ENCODE measurements at places on chromosomes 5 and 9.

- no peak for DNase-seq
Observed at GRCh38 chr9:85554349-85554748, 187.4 kb downstream of the AGTPBP1 start.

DNA sequence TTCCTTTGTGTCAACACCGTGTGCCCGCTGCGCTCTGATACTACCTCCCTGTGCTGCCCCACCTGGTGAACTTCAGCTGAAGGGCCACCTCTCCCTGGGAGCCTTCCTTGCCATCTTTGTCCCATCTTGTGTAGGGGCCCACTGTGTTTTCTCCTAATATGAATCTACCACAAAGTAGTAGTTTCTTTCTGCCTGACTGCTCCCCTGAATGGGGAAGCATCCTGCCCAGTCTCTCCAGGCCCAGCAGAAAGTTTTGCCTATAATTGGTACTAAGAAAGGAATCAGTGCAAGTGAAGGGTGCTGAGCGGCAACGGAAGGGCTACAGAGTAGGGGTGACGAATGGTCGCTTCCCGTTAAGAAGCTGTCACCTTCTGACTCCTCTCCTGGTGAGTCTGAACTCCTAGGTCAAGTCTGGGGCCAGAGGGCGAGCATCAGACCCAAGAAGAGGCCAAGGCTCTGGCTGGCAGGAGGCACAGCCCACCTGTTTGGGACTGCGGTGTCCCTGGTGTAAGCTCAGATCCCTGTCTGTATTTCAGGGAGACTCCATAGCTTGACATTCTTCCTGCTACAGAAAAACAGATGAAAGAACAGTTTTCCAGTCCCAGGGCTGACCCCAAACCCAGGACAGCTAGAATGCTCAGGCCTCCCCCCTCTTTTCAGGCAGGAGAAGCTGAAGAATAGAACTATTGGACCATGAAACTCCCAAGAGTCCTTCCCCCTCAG, 24.1 kb downstream of the WWC1 start:
- no peak for DNase-seq

- no peak for DNase-seq
Observed at GRCh38 chr5:63727583-63727982, 234.7 kb downstream of the HTR1A start.

- DNase-seq: no peak
Observed at GRCh38 chr9:98262056-98262455, 6.6 kb upstream of the TBC1D2 start.

GRCh38 chr5:41883243-41883642, 13.0 kb upstream of the OXCT1 start:
- no peak for DNase-seq

- DNase-seq: no peak
Observed at GRCh38 chr5:167294882-167295680, 996.4 kb upstream of the WWC1 start.

- DNase-seq: no peak
Observed at GRCh38 chr5:9168791-9169556, 376.9 kb downstream of the SEMA5A start.

- DNase-seq: no peak
Observed at GRCh38 chr9:91158946-91159345, 202.8 kb downstream of the AUH start.

GRCh38 chr5:4189317-4189716, 593.7 kb downstream of the IRX1 start:
- DNase-seq: no peak

GRCh38 chr9:27864644-27865438, 291.6 kb upstream of the C9orf72 start:
- no peak for DNase-seq

GRCh38 chr9:95570150-95570549, 53.4 kb upstream of the PTCH1 start:
- DNase-seq: no peak

DNA sequence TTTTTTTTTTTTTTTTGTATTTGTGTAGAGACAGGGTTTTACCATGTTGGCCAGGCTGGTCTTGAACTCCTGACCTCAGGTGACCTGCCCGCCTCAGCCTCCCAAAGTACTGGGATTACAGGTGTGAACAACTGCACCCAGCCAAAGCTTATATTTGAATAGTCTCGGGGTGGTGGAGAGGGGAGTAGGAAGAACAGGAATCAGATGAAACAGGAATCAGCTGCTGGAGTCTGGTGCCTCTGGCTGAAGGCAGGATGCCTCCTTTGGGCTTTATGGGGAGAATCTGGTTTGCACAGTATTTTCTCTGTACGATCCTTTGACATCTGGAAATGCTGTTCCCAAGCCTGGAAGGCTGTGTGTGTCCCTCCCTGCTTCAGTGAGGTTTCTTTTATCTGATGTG, 10.9 kb downstream of the C5orf52 start:
- DNase-seq: no peak

- no peak for DNase-seq
Observed at GRCh38 chr9:3277200-3277599, 248.6 kb downstream of the RFX3 start.

DNA sequence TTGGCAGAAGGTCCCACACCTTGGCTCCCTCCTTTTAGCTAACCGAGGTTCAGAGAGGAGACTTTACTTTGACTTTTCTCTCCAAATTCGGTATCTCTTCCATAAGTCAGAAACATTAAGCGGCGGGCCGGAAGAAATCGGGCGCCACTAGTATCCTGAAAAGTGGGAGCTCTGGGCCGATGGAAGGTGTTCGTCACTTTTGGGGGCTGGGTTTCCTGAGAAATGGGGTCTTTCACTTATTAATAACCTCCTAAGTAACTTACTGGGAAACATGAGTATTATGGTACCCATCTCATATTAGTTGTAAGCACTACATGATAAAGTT, 716 bp downstream of the STX17 start:
- DNase-seq: no peak

DNA sequence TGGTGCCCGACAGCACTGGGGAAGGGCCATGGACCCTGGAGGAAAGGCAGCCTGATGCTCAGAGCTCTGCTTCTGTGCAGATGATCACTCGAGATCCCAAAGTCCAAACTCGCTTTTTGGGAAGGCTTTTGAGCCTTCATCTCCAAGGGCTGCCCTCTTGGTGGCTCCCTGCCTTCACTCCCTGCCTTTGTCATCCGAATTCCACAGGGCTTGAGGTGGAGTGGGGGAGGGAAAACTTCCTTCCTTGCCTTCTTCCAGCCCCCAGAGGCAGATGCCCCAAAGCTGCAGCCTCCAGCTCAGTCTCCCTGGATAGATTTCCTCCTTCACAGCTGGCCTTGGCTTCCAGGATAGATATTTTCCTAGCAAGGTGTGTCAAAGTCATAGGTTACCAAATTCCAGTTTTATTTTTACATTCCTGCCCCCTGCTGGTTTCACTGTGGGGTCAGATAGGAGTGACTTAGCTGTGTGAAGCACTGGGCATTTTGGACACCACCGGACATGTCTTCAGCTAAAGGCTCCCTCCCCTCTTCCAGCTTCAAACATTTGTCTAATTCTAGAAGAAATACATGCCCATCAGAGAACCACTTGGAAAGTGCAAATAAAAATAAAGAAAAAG, 268.2 kb downstream of the HSPA4 start:
- DNase-seq: peak; percentile 8

GRCh38 chr5:22372376-22372775, 480.8 kb downstream of the CDH12 start:
- DNase-seq: no peak
